ENCODE measurements at places on chromosomes 16 and 17.

DNA sequence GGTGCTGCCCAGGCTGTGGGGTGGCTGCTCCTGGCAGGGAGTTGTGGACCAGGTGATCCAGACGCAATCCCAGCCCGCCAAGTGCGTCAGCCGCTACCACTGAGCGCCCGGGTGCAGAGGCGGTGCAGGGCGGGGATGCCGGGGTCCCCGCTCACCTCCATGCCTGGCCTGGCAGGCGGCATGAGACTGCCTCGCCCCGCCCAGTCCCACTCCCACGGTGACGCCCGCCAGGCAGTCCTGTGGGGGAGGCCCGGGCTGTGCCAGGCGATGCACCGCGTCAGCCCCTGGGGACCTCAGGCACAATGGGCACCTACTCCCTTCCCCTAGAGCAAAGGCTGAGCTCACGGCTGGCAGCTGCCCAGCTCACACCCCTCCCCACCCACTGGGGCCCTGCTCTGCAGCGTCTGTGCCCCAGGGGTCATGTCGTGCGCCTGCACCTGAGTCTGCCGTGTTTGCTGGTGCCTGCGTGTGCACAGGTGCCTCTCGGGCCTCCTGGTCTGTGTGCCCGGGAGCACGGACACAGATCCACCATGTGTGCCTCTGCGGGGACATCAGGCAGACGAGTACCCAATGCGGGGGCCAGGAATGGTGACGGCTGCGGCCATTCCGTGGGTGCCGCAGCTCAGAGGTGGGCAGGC is 5.3 kb downstream of the RPUSD1 start:
- DNase-seq, result no peak

DNA sequence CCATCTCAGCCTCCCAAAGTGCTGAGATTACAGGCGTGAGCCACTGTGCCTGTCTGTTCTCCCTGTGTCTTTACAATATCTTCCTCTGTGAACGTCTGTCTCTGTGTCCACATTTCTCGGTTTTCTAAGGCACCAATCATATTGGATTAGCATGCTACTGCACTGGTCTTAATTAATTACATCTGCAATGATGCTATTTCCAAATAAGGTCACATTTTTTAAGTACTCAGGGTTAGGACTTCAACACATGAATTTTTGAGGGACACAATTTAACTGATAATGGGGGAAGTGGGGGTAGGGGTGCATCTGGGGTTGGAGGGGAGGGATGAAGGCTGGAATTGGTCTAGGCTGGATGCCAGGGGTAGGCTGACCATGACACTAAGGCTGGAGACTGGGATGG is 102.6 kb downstream of the N4BP1 start:
- DNase-seq, result no peak

DNA sequence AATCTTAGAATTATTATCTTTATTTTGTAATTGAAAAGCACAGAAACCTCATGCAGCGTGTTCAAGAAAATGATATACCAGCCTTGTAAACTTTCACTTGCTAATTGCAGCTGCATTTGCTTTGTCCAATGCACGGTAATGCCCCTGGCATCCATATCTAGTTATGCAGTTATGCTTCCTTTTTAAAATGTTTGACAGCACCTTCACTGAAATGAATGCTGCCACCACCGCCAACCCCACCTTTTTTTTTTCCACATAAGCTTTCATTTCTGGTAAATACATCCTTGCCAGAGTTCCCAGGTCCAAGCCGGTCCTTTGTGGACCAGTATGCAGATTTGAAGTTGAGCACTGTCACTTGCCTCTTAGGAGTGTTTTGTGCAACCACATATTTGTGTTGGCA is 338.8 kb downstream of the WWOX start:
- DNase-seq, result no peak

DNA sequence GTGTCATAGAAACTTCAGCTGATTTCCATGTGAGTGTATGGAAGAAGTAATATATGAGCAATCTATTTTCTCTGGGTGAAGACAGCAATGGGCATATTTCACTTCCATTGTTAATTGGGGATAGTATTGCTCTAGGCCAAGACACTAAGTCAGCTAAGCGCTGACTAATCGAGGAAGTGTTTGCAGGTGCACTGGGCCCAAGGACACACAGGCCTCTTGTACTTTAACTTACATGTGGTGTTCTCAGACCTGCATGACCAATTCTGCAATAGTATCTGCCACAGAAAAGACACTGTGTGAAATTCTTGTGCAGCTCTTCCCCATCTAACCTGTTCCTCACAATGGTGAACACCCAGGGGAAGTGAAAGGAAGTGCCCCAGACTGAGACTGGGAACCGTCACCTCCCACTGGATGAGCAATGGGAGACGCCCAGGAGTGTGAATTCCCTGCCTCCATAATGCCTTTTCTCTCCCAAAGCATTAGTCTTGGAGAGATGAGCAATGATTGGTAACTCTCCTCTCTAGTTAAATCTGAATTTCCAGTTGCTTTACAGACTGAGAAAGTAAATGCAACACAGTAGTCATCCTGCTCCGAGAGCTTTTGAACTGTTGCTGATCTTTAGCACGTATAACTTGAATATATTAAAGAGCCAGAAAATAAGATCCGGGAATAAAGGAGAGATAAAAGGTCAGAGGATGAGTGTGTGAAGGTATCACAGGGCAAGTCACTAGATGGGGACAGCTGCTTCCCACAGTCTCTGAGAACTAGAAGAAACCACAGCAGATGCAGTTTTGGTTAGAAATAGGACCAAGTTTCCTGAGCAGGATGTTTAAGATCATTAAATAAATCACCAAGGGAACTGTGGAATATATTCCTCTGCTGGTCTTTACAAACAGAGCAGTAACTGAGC is 82.6 kb downstream of the CDK5R1 start:
- DNase-seq, result no peak

- DNase-seq, result no peak
Measured at GRCh38 chr17:81863123-81863675, 2.9 kb upstream of the P4HB start.

DNA sequence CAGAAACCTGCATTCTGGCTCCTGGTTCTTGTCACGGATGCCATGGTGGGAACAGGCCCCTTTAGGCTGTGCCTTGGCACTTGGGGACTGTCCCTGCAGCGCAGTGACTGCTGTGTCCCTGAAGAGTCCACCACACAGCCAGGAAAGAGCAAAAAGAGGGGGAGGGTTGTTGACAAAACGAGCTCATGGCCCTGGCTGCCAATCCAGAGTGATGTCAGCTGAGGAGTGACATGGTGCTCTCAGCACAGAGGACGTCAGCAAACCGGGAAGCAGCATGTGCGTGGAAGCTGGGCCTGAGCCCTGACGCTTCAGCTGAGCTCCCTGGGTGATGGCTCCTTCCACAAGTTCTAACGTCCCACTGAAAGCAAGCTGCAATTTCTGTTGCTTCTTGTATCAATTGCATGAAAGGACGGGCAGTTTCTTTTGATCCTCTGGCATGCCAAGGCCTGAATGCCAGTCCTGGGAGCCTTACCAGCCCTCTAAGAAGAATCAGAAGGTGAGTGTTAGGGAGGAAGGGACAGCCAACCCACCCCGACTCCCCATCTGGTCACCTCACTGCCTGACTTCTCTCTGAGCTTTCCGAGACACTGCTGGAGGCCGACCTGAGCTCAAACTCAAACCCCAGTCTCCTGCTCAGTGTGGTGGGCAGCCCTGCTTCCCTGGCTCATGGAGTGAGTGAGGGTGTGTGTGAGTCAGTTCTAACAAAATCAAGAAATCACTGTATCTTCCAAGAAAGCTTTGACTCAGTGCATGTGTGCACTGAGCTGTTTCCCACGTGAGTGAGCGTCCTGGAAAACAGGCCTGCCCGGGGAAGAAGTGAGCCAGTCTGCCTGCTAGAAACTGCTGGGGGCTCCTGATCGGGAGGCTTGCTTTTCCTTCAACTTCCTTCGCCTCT is 14.7 kb upstream of the WNT3 start:
- DNase-seq, result no peak

Data from activated CD4-positive, alpha-beta T cell treated with anti-CD3 and anti-CD28 coated beads, Interleukin-2, amount 50 U/mL, for 48 hours (primary cell).